ENCODE measurements at places on chromosomes 4 and X.
A peak's percentile ranks its signal among the peaks of the same experiment; 100 is the strongest.

- DNase-seq = no peak
Observed at GRCh38 chrX:135713795-135714194, 356 bp downstream of the CT45A1 start.

GRCh38 chr4:71476240-71476639, 137.4 kb downstream of the SLC4A4 start:
- DNase-seq = no peak

DNA sequence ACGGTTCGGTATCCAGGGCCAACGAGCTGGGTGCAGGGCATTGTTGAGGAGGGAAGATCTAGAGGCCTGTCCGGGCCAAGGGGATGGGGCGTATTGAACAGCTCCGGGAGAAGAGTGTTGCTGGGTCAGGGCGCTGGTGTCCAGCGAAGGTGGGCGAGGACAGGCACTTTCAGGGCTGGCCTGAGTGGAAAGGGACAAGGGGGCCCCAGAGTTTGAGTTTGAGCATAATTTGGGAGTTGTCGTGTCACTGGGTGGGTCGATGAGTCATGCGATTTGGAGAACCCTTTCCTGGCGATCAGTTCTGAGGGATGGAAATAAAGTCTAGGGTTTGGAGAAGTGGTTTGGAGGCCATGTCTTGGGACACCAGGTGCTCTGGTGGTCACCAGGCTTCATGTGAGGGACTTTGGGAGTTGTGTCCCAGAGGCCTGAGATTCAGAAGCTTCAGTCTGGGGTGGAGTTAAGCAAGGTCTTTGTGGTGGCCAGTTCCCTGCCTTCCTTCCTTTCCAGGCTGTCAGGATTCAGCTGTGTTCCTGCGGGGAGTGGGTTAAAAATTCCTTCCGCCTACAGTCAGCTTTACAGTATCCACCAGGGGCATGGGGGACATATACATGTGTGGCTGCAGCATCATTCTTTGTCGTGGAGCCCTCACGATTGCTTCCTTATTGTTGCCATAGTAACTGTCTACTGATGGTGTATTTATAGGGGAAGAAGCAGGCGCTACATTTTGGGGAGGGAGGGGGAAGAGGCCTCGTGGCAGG, 504 bp downstream of the PRRG3 start:
- no peak for DNase-seq

DNA sequence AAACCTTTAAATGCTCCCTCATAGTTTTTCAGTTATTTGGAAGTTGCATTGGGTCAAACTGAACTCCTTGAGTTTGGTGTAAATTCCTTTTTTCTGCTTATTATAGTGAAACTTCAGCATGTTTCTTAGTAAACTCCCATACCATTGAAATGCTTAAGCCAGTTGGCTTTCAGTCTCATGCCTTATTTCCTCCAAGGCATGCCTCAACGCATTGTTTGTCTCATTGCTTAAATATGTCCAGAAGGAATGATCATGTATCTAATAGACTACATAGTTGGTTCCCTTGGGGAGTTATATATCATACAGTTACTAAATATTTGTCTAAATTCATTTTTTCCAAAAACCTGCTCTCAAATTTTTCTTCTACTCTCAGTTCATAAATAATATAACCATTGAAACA, 114.0 kb downstream of the STOX2 start:
- no peak for DNase-seq

GRCh38 chr4:110681381-110681780, 58.5 kb upstream of the PITX2 start:
- peak; percentile 23 for DNase-seq

DNA sequence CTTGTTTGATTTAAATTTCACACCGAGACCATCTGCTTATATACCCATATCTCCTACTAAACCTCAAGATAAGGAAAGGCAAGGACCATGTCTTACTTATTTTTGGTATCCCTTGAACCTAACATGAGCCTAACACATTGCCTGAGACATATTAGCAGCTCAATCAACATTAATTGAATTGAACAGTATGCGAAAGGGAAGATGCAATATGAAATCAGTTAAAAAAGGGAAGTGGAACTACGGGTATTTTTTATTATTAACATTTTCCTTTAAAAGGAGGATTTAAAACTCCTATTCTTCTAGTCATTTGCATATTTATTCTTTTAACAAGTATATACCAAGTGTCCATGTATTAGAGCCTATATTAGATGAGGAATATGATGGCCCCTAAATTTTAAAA, 197.0 kb downstream of the CAMK2D start:
- DNase-seq = no peak
